Psoas muscle (tissue), 8 donors: ENCODE measurements at places on chromosomes 3 and 15.

- no peak for DNase-seq
Observed at GRCh38 chr3:32498252-32498651, 4.4 kb downstream of the CMTM6 start.

GRCh38 chr3:150132101-150132749 lies 161.5 kb upstream of the PFN2 start:
- no peak for DNase-seq

DNA sequence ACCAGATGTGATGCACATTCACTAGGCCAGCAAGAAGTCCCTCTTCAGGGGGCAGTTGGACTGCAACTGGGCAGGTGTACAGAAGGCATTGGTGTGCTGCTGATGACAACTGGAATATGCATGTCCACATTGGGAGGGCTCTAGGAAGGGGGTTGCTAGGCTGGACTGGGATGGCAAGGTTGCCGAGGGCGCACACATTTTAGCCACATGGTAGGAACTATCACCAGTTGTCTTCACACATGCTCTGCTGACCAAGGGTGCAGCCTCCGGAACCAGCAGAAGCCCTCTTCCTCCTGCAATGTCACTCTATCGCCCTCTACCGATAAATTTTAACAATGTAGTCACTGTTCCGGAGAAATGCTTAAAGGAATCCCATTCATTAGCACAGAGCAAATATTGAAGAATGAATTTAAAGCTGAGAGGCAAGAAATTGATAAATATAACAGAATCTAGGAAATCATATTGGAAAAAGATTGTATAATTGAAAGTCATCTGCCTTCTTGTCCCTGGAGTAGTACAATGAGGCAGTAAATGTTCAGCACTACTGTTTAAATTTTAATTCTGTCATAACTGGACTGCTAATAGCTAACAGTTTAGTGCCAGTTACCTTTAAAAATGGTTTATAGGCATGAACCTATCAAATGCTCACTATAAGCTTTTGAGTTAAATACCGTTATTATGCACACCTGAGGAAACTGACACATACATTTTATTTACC lies 22.6 kb upstream of the LYSMD4 start:
- peak; percentile 35 for DNase-seq

DNA sequence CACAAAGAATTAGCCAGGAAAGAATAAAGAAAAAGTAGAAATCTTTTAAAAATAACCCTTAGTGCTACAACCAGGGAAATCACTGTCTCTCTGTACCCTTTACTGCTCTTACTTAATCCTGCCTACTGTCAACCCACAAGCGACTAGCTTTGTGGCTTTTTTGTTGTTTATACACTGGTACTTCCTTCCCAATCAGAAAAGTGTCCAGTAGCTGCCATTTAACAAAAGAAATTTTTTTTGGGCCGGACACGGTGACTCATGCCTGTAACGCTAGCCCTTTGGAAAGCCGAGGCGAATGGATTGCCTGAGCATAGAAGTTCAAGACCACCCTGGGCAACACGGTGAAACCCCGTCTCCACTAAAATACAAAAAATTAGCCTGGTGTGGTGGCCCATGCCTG lies 13.8 kb upstream of the FAM219B start:
- DNase-seq: no peak
